ENCODE measurements at places on chromosomes 7 and 10.

- DNase-seq, result no peak
Measured at GRCh38 chr10:111117528-111118277, 40.9 kb downstream of the ADRA2A start.

DNA sequence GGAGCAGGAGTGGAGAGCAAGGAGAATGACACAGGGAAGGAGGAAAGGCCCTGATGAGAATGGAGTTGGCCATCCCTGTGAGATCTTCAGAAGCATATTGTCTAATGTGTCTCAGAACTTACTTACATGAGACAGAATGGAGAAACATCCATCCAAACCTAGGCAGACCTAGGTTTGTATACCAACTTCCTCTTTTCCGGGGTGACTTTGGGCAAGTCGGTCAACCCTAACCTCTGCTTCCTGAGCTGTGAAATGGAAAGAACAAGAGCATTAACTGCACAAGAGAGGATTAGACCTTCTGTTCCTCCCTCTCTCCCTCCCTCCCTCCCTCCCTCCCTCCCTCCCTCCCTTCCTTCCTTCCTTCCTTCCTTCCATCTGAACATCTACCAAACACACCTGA, 4.5 kb downstream of the GHRHR start:
- DNase-seq, result no peak

DNA sequence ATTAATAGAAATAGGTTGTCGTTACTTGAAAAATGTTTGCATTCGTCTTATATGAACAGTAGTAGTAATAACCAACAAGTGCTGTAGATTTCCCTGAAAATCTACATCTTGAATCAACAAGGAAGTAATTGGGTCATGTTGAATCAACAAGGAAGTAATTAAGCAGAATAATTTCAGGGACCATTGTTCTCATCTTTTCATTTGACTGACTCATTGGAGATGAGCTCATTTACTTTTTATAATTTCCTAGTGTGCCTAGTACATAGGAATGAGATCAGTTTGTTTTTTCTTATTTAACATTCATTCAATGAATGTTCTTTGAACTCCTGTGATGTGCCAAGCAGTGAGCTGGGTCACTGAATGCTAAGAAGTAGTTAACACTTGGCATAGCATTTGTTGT, 8.2 kb downstream of the CLDN12 start:
- no peak for DNase-seq

DNA sequence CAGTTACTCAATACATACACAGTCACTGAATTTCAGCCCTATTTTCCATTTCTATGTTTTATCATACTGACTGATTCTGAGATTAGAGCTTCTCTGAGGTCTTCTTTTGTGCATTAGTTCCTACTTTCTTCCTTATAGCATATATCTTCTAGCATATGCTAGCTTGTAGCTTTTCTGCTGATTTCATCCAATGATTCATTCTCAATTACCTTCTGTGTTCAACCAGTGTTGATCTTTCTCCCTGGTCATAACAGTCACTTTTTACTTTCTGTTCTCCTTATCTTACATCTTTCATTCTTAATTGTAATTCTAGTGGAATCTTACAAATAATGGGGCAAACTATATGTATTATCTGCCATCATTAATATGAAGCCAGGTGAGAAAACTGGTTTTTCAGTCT, 159.5 kb upstream of the HGF start:
- no peak for DNase-seq

DNA sequence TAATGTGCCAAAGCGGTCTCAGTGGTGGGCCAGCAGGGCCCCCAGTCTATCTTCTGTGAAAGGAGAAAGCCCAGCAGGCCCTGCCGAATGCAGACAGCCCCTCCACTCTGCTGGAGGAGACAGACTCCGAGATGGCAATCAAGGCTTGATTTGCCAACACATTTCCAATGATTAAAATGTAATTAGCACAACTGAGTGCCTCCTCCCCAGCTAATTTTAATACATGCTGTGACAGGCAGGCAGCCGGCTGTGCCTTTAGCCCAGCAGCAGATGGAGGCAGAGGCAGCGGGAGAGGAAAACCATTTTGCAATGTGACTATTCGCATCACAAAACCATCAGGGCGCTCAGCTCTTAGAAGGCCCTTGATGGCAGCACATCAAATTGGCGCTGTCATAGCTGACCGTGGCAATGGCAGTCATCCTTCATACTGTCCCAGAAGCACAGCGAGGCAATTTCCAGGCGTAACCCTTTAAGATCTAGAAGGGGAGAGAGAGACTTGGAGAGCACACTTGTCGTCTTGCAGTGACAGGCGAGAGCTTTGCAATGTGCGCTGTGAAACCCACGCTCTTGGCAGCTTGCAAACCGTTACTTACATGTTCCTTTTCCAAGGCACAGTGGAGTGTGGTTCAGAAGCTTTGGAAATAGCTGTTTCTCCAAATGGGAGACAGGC, 714.8 kb upstream of the GALNT17 start:
- DNase-seq, result no peak

GRCh38 chr7:90886416-90886815, 290.3 kb downstream of the CDK14 start:
- DNase-seq, result no peak

DNA sequence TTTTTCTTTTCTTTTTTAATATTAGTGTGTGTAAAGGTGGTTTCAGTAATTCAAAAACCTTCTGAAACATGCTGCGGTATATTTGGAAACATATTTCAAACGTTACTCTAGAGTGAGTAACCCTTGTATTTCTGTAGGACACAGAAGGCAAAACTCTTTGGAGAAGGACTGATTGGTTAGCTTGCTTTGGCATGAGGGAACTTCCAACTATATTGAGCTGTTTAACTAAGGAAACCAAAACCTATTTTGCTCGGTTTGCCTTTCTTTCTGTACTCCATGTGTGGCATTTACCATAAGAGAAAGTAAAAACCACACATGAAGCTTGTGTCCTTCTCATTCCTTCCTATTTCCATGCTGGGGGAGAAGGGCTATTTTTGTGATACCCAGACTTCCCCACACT, 149.8 kb downstream of the DYNC1I1 start:
- DNase-seq, result no peak

DNA sequence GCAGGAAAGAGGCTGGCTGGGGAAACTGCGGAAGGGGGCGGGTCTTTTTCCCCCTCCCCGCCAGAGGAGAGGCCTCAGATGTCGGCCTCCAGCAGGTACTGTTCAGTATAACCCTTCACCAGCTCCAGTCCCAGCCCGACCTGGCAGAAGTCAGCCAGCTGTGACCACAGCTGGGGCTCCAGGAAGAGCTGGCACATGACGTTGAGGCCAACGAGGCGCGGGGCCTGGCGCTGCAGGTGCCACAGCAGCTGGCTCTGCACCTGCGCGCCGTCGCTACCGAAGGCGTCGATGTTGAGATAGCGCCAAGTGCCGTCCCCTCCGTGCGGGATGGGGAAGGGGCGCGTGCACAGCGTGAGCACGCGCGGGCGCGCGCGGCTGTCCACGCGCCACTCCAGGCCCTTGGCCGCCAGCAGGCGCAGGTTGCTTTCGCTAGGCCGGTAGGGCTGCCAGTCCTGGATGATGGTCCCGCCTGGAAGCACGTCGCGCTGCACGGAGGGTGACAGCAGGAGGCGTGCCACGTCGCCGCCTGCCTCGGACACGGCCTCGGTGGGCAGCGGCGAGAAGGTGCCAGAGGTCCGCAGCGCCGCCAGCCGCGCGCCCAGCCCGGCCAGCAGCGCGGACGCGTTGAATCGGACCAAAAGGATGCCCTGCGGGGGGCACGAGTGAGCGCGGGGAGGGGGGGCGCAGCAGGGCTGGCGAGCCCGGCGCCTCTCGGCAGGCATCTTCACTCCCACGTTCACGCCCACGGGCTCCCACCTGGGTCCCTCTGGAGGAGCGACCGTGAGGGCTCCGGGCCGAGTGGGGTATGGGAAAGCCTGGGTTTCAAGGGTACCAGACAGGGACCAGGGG, 6.9 kb upstream of the VGF start:
- DNase-seq, result no peak

DNA sequence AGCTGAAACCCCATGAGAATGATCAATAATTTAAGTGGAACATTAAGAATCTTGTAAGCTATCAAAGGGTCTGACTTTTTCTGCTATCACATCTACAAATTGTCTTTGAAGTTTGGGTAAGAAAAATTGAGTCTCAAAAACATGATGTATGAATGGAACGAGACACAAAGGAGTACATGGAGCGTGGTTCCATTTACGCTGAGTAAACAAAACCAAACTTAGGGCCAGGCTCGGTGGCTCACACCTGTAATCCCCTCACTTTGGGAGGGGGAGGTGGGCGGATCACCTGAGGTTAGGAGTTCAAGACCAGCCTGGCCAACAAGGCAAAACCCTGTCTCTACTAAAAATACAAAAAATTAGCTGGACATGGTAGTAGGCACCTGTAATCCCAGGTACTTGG, 24.3 kb downstream of the SMC3 start:
- no peak for DNase-seq

- no peak for DNase-seq
Measured at GRCh38 chr10:57830877-57831560, 436.7 kb downstream of the IPMK start.

DNA sequence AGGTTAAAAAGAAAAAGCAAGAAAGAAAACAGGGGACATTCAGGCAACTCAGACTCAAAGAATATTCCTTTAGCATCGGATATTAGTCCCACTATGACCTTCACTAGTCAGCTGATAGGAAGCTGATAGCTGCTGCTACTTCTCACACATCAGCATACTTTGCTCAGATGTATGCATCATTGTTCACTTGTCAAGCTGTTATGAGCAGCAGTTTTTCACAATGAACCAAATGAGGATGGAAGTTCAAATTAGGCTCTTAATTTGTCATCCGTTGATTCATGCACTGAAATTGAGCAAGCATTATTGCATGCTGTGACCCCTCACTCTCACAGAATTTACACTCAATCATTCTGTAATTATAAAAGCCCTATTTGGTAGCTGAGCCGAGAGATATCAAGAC, 257.7 kb downstream of the SNX13 start:
- DNase-seq, result no peak

DNA sequence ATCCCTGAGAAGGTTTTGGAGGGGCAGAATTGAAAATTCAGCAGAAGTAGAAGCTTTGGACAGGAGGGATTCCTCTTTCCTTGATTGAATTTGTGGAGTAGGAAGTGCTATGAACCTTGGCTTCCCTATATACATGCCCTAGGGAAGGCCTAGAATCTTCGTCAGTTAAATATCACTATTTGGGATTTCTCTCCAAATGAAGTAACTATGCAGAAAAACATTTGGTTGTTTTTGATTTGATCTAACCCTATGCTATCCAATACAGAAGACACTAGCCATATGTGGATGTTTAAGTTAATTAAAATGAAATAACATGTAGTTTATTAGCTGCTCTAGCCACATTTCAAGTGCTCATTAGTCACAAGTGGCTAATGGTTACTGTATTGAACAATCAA, 15.7 kb downstream of the ANLN start:
- DNase-seq, result no peak

GRCh38 chr7:74025730-74026129, 2.2 kb upstream of the ELN start:
- no peak for DNase-seq

DNA sequence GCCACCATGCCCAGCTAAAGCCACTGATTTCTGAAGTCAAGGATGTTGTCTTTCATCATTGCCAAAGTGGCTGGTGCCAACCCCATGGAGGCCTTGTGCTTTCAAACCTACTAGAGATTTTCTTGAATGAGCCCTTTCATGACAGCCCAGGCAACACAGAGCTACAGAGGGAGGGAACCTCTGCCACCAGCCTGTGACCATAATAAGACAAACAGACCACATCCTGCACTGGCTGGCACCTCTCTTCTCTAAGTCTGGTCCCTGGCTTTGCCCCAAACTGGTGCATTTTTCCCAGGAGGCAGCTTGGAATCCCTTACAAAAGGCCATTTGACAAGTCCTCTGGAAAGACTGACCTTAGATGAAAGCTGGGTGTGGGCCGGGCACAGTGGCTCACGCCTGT, 348.8 kb downstream of the GALNT17 start:
- DNase-seq, result no peak

GRCh38 chr7:35366167-35367155, 112.6 kb upstream of the TBX20 start:
- DNase-seq, result no peak

DNA sequence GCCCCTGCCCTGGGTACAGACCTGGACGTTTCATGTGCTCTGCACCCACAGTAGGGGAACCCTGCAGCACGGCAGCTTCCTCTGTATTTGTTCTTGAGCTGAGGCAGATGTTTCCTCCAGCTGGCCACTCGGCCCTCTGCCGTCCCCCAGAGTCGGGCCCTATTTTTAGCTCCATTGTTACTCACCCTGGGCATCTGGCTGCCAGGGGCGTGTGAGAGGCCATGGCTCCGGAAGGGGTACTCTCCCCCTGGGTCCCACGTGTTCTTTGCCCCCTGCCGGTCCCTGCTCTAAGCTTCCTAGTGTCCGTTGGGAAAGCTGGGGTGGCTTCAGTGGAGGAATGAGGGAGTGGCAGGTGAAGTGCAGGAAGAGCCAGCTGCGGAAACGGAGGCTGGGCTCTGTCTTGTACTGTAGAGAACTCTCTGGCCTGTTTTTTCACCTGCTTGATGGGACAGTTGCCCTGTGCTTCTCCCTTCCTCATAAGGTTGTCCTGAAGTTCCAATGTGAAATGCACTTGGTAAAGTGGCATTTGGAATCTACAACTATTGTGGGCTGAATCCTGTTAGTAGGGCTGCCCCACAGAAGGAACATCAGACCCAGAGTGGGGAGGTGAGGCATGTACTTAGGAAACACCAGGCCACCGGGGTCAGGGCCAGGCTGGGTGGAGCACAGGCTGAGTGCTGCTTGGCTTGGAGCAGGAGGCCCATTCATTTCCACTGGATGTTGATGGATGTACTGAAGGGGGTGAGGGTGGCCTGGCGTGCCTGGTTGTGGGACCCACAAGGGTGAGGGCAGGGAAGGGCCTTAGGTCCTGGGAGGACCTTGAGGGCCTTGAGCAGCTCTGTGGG, 30.6 kb downstream of the PALD1 start:
- DNase-seq, result no peak

GRCh38 chr7:2478399-2478785, 2.2 kb upstream of the GRIFIN start:
- no peak for DNase-seq

- no peak for DNase-seq
Measured at GRCh38 chr10:9294865-9295264, 1240.4 kb downstream of the GATA3 start.

Data from activated CD8-positive, alpha-beta memory T cell treated with anti-CD3 and anti-CD28 coated beads, Interleukin-2, amount 50 U/mL, for 4 hours (primary cell).